ENCODE measurements at places on chromosomes 6 and 20.

- DNase-seq = no peak
Observed at GRCh38 chr6:4904461-4905025, 99.3 kb downstream of the RPP40 start.

DNA sequence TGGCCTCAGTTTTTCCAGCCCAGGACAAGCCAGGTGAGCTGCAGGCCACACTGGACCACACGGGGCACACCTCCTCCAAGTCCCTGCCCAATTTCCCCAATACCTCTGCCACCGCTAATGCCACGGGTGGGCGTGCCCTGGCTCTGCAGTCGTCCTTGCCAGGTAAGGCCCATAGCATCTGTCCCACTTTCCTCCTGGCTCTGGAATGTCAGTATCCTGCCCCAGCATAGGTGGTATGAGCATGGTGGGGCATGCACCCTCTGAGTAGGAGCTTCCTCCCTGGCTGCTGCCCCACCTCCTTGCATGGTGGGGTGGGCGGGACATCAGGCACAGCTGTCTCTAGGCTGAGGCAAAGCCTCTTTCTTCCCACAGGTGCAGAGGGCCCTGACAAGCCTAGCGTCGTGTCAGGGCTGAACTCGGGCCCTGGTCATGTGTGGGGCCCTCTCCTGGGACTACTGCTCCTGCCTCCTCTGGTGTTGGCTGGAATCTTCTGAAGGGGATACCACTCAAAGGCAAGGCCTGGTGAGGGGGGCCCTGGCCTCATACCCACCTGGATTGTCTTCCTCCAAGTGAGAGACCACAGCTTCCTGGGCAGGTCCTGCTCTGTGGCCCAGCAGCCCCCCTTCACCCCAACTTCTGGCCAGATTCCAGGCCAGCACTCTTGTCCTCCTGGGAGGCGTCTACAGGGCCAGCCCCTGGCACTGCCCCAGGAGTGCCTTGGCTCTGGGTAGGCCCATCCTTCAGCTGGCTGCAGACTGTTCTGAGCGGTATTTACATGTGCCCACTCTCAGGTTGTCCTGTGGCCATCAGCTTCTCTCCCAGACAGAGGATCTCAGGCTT is 9.1 kb downstream of the PI16 start:
- DNase-seq = no peak

- DNase-seq = no peak
Observed at GRCh38 chr6:105872249-105872648, 213.9 kb upstream of the PRDM1 start.

GRCh38 chr6:11174242-11174611 is 58.2 kb downstream of the NEDD9 start:
- DNase-seq = no peak

DNA sequence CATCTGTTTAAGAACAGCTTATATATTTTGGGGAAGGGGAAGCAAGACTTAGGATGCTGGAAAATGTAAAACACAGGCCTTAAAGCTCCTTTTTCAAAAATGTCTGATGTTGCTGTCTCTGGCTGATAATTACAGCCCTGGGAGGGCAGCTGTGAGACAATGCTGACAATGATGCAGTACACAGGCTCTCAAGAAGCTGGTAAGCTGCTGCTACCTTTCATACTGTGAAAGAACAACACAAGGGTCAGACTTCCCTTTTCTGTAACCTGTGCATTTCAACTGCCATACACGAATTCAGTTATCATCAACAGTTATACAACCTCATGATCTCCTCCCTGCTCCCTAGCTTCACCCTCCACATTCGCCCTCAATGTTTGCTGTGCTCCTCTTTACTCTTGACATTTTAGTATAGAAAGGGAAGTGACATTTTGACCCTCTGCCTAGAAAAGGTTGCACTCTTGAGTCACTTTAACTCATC is 25.2 kb downstream of the MAP7 start:
- DNase-seq = no peak

DNA sequence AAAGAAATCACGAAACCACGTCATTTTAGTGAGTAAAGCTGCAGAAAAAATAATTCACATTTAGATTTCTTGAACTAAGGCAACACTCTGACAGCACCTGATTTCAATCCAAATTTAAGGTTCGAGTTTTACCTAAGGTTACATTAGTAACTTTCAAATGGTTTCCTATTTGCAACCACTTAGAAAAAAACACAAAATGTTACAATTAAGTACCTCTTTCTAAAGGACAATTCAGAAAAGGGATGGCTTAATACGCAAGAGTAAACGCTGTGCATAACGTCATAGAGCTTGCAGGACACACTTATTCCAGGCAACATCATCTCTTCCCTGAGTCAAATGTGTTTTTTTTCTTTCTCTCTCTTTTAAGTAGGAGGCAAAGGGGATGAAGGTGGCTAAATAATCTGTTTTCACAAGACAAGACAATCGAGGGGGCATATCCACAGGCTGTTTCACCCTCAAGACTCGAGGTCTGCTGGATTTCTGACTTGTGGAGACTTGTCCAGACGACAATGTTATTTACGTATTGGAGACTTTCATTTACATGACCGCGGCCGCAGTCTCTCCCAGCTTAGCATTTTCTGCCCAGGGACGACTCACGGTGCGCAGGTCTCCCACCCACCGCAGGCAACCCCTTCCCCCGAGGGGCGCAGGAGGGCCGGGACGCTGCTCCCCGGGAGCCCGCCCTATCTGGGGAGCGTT is 86.0 kb downstream of the SESN1 start:
- peak; percentile 76 for DNase-seq

DNA sequence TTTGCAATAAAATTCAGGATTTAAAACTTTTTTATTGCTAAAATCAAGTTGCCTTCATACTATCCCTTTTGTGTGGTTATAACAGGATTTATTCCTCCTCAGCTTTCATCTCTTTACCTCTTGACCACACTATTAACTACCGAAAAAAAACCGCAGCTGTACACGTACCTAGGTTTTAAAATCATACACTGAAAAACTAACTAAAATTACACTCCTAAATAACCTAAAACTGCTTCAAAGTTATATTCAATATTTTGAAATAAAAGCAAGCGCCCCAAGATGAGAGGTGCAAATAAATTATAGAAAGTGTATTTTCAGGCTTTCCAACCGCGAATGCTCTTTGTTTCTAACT is 1.4 kb downstream of the MPC1 start:
- DNase-seq = no peak

- no peak for DNase-seq
Observed at GRCh38 chr20:32378461-32378860, 20.3 kb downstream of the ASXL1 start.

- no peak for DNase-seq
Observed at GRCh38 chr6:135358985-135359384, 138.6 kb downstream of the AHI1 start.

- no peak for DNase-seq
Observed at GRCh38 chr6:111677249-111677990, 71.7 kb upstream of the TRAF3IP2 start.

DNA sequence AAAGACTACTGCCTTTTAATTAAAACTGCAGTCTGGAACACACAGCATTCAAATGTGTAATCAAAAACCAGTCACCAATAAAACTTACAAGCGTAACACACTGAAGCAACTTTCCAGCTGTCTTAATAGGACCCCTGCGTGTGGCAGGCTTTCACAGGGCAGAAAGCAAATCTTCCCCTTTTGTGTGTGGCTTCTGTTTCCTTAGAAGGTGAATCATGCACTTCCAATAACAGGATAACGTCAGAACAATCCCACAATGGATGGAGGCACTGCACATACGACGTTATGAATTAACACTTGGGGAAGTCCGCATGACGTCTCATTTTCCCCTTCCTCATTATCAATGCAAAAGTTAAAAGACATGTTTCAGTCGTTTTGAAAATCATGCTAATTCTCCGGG is 44.8 kb downstream of the INSM1 start:
- no peak for DNase-seq

- no peak for DNase-seq
Observed at GRCh38 chr6:69343851-69344250, 453.0 kb downstream of the LMBRD1 start.
